GM13976 (cell line): ENCODE measurements at places on chromosomes 1 and 21.

DNA sequence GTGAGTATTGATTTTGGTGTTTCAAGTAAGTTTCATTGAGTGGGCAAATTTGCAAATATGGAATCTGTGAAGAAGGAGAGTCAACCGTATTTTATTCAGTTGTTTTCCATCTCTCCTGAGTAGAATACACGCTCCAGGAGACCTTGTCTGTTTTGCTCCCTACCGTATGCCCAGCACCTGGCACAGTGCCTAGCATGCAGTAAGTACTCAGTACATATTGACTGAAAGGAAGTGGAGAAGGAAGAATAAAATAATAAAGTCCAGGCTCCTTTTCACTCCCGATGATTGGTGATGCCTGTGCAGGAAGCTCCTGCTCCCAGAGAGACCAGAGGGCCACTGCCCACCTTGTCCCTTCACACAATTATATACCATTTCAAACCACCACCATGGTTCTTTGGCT is 59.4 kb upstream of the NEK2 start:
- DNase-seq = no peak

DNA sequence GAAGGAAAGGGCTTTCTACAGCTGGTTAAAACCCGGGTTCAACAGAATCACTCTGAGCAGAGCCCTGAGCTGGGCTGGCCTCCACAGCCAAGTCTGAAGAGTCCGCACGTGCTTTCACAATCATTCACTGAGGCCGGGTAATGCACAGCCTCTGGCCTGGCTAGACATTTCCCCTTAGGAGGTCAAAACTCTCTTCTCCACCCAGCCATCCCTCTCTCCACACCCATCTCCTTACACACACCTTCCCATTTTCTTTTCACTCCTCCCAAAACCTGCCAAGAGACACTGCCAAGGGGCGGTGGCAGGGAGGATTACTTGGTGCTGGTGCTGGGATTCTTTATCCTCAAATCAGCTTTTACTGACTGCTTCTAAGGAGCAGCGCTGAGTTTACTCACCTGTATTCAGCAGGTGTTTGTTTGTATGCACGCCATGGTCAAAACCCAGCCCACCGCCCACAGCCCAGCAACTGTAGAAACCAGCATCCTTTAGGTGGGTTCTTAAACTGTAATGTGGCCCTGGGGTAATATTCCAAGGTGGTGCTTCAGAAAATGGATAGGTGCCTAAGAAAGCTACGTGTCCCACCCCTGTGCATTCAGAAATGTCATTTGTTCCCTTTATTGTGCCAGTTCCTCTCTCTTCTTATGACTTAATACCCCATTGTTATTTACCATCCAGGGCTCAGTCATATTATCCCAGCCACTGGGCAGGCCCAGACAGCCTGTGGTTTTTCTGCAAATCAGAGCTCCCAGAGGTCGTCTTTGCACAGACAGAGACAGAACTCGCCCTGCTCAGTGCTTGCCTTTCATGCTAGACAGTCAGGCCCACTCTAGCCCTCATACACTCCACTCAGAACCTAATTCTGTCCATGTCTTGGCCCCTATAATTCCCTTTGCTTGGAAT is 80.2 kb downstream of the ADSS2 start:
- no peak for DNase-seq

- no peak for DNase-seq
Measured at GRCh38 chr1:168939947-168940223, 166.6 kb upstream of the ATP1B1 start.

- DNase-seq = peak; percentile 44
Measured at GRCh38 chr21:34367320-34367935, 3.6 kb downstream of the KCNE2 start.

DNA sequence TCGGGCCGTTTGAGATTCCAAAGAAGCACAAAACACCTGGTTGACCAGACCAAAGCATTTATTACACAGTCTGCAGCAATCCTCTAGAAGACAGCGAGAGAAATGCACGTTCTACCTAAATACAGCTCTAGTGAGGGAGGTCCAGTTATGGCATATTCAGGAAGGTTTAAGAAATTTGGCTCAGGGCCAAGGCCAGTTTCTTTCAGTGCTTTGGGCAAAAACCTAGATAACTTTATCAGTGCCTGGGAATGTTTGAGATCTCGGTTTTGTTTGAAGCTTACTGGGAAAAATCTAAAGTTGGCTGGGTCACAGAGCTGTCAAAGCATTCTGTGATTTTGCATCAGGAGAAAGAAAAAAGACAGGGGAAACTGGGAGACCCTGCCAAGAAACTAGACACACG is 514.0 kb upstream of the TMPRSS15 start:
- no peak for DNase-seq

DNA sequence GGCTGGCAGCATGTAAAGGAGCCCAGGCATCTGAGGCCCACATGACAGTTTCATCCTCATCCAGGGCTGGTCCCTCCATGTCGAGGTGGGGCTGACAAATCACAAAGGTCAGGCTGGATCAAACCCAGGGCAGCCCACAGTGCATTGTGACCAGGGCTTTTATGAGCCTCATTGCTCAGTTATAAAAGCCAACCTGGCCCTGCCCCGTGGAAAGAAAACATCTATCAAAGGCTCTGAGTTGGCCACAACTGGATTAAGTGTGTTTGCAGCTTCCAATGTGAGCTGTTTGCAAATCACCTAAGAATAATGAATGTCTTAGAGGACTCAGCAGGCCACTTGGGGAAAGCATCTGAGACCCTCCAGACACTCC is 45.4 kb downstream of the GRHL3 start:
- no peak for DNase-seq

DNA sequence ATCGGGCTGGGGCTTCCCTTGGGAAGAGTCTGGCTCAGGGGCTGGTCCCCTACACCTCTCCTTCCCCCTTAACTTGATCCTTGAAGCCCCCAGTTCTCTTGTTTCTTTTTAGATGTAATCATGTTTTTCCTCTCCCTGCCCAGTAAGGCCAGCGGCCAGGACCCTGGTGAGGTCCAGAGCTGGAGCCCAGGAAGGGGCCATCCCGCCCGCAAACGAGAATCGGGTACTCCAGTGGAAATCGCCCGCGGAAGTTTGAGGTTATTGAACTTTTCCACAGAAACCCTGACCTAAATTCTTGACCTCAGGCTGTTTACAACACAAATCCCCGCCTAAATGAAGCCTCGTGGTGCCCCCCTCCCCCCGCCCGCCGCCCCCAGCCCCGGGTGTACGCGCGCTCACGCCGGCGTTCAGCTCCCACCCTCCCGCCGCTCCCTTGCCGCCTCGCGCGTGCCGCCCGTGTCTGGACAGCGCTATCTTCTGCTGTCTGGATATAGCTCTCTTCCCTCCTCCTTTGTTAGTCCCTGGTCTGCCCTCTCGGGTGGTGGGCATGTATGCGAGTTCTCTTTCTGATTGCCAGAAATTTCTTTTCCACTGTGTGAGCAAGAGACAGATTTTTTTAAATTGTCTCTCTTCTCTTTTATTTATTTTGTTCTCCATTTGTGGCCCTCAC is 165.9 kb upstream of the CACNA1E start:
- no peak for DNase-seq

DNA sequence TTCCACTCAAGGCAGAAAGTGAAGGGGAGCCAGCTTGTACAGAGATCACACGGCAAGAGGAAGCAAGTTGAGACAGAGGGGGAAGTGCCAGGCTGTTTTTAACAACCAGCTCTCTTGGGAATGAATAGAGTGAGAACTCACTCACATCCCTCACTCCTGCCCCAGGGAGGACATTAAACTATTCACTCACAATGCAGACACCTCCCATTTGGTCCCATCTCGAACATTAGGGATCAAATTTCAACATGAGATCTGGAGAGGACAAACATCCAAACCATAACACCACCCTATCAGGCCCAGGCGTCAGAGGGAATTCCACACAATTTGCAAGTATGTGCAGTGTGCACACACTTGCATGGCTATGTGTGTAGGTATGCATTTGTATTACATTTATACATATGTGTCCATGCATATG is 62.7 kb downstream of the DMAP1 start:
- no peak for DNase-seq

- DNase-seq = no peak
Measured at GRCh38 chr1:59415881-59416280, 119.0 kb downstream of the FGGY start.

DNA sequence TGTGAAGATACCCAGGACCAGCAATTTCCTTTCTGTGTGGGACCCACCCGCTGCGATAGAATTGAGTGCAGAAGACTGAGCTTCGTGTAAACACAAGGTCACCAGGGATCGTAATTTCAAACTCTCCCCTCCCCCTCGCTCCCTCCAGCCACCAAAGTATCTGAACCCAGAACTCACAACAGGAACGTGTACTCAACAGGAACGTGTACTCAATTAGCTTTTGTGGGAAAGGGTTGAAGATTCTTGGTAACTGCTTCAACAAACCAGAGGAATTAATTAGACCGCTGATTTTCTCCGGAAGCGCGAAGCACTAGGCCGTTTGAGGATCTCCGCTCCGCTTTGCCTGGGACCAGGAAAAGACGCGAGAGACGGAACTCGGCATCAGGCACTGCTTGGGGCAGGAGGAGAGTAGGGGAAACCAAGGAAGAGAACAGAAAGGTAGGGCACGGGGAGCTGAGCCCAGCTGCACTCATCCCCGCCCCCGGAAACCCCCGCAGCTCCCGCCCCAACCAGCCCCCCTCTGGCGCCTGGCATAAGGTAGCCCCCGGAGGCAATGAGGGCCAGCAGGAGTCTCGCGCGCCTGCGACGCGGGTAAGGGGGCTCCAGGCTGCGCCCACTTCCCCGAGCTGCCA is 453 bp downstream of the DRAM2 start:
- no peak for DNase-seq

GRCh38 chr1:213340593-213340992 is 289.6 kb downstream of the RPS6KC1 start:
- no peak for DNase-seq

- DNase-seq = peak; percentile 84
Measured at GRCh38 chr1:46532498-46533178, 18.8 kb downstream of the KNCN start.

DNA sequence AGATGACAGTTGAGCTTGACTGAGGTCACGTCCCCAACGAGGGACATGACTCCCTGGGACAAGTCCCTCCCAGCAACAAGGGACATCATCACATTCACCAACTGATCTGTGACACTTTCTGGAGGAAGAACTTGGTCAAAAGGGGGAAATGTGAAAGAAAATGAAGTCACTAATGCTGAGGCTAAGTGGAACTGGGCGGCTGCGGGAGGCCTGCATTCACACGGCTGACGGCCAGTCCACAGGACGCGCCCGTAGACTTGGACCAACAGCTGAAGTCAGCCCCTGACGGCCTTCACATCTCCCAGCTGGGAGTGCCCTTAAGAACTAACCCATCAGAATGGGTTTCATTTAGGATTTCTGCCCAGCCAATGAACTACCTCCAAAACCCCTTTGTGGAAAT is 26.6 kb downstream of the POFUT2 start:
- no peak for DNase-seq

DNA sequence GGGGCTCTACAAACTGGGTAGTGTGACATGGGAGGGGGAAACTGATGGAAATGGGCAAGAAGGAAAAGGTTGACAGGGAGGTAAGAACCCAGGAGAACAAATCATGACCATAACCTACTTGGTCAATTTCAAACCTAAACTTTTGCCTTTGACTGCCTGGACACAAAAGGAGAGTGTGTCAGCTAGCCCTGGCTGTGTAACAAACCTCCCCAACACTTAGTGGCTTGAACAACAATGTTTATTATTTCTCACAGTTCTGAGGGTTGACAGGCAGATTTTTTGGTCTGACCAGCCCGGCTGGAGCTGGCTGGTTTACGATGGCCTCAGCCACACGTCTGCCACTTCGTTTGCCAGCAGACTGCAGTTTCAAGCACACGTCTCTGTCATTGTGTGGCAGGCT is 92.5 kb downstream of the WDR4 start:
- peak; percentile 7 for DNase-seq

DNA sequence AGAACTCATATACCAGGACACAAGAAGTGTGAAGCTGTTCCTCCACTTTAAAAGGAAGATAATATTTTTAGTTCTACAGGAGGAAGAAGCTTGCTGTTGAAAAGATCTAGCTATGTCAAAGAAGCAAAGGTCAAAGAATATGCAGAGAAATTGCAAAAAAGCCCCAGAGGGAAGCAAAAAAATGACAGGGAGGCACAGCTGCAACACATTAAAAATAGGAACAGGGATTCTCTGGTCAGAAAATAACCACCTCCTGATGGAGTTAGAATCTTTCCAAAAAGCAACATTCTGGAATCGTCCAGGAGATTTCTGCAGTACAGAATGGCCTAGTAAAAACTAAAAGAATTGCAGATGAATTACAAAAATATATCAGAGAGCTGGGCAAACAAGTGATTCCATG is 238.9 kb upstream of the PRMT6 start:
- DNase-seq = no peak

DNA sequence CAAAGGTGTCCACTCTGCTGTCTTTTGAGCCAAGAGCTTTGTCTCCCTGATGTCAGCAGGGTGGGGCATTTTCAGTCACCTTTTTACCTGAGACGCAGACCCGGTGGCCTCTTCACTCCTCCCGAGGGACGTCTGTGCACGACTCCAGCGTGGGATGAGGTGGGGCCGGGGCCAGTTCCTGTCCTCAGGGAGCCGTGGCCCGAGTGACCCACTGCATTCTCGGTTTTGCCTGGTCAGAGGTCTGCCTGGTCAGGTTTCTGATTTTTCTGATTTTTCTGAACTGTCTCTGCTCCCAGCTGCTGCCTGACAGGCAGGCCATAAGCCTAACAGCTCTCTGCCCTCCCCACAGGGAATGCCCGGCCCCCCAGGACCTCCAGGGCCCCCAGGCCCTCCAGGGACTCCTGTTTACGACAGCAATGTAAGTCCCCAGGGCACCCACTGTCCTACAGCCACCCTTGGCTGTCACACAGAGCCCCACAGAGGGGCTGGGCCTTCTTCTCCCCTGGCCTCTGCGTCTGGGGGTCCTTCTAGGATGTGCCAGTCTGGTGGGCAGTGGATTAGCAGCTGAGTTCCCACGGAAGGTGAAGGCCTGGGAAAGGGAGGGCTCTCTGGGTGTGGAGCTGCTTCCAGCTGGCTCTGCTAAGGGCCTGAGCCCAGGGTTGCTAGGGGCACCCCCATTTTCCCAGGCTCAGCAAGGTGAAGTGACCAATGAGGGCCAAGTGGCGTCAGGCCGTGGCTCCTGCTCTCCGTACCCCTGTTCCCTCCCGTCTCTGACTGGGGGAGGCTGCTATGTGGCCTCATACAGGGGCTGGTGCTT is 45.9 kb downstream of the SLC19A1 start:
- DNase-seq = no peak

DNA sequence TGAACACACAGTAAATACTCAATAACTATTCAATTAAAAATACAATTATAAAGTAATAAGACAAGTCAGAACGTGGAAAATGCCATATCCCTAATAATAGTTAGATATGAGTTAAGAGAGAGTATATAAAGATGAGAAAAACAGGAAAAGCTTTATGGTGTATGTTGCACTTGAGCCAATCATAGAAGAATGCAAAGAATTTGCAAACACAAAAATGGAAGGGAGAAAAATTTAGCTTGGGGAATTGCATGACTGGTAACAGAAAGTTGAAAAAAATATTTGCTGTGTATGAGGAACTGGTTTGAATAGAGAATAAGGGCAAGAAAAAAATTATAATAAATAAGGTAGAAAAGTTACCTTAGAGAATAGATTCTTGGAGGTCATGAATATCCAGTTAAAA is 739.6 kb upstream of the CXADR start:
- DNase-seq = no peak
